Fibroblast of skin of left quadriceps (primary cell): ENCODE measurements at places on chromosomes 11 and 22.

DNA sequence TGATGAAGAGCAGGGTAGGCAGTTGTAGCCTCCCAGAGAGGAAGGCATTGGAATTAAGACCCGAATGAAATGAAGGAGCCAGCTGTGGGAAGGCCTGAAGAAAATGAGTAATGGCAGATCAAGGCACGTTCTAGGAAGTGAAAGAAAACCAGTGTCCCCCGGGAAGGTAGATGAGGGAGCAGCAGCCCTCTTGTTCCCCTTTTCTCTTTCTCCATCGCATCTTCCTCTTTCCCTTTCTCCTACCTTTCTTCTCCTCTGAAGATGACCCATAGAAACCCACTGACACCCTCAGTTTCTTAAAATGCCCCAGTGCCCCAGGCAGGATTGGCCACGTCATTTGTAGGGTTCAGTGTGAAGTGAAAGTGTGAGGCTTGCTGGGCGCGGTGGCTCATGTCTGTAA is 172.6 kb upstream of the SEZ6L start:
- DNase-seq: no peak

DNA sequence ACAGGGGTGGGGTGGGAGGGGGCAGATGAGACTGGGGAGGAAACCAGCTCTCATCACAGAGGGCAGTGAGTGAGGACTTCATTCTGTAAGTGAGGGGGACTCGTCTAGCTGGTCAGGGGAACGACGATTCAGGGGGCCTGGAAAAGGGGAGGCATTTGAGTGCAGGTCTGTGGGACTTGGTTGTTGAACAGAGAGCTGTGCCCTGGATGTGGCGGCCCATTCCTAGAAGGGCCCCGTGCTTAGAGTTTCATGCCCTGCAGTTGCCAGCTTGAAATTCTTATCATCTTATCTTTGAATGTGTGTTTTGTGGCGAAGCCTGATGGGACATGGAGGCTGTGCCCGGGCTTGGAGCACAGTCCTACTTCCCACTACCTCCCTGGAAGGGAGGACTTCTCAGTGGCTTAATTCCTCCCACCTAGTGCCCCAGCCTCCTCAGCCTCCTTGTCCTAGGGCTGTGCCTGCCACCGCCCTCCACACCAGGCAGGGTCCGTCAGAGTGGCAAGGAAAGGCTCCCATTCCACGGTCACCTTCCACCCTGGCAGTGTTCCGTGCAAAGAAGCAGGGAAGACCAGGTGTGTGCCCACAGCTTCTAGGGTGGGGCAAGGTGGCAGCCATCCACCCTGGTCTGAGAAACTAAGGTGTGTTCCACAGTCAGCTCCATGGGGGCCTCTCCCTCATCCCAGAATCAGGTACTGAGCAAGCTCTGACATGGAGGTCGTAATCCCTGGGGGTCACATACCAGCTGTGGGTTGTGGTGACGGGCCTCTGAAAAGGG is 59.7 kb upstream of the LMO1 start:
- DNase-seq: no peak

GRCh38 chr22:33572086-33572485 is 348.2 kb downstream of the LARGE1 start:
- DNase-seq: no peak

DNA sequence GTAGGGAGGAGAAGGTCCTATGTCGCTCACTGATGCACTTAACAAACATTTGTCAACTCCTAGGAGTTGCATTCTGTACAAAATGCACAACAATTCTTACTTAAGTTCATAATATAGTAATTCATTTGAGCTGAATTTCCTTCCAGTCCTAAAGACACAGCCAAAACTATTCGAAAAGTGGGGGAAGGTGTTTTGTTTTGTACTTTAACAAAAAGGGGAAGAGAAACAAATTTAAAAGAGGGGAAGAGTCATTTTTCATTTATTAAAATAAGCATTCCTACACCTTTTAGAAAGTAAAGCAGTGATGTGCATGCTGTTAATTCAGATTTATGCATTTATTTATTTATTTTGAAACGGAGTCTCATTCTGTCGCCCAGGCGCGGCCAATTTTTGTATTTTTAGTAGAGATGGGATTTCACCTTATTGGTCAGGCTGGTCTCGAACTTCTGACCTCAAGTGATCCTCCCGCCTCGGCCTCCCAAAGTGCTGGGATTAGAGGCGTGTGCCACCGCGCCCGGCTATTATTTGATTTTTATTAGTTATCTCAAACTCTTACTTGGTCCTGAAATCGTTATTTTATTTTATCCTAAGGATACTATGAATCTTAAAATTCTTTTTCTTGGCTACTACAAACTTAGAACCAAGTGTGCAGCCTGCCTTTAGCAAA is 1.1 kb upstream of the FANCF start:
- no peak for DNase-seq
